Skeletal muscle tissue (tissue), 5 donors: ENCODE measurements at places on chromosomes 7 and 10. TPM values are rescaled to one million over a fixed set of nuclear protein-coding genes. Genes with fewer than 3 reads are reported as not detected.

The CASTOR2 gene
- total RNA-seq, result 15.1 TPM

The AOAH gene
- 5.2 TPM for total RNA-seq

The PDLIM1 gene
- 9.9 TPM for total RNA-seq

The RPEL1 gene
- total RNA-seq, result not detected

The TBRG4 gene
- total RNA-seq, result 52.7 TPM

The ADAM22 gene
- 9.9 TPM for total RNA-seq

The PPP1R17 gene
- not detected for total RNA-seq

The CCL24 gene
- not detected for total RNA-seq
